Fibroblast of skin of left quadriceps (primary cell): ENCODE measurements at places on chromosomes 4 and X.

DNA sequence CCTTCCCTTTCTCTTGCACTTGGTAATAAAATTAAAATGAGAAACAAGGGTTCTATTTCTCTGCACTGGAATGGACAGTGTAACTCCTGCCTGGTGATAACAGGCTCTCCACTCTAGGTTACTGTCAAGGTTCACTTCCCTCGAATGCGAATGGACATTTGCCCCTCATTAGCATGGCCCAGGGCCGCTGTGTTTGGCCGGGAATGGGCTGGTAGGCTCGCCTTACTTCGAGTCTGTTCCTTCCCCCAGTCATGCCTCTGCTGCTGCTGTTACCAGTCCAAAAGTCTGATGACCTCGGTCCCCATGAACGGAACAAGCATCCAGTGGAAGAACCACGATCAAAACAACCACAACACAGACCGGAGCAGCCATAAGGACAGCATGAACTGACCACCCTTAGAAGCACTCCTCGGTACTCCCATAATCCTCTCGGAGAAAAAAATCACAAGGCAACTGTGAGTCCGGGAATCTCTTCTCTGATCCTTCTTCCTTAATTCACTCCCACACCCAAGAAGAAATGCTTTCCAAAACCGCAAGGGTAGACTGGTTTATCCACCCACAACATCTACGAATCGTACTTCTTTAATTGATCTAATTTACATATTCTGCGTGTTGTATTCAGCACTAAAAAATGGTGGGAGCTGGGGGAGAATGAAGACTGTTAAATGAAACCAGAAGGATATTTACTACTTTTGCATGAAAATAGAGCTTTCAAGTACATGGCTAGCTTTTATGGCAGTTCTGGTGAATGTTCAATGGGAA lies 61.5 kb downstream of the EDNRA start:
- DNase-seq = no peak

GRCh38 chr4:18297684-18298083 lies 276.1 kb upstream of the LCORL start:
- DNase-seq = no peak

GRCh38 chrX:20906571-20906970 lies 467.6 kb upstream of the CNKSR2 start:
- no peak for DNase-seq

GRCh38 chr4:112145790-112146501 lies 692 bp downstream of the FAM241A start:
- no peak for DNase-seq

GRCh38 chrX:54866609-54867008 lies 54.0 kb upstream of the TRO start:
- no peak for DNase-seq

GRCh38 chr4:1723131-1723801 lies 1.9 kb downstream of the TACC3 start:
- DNase-seq = no peak

DNA sequence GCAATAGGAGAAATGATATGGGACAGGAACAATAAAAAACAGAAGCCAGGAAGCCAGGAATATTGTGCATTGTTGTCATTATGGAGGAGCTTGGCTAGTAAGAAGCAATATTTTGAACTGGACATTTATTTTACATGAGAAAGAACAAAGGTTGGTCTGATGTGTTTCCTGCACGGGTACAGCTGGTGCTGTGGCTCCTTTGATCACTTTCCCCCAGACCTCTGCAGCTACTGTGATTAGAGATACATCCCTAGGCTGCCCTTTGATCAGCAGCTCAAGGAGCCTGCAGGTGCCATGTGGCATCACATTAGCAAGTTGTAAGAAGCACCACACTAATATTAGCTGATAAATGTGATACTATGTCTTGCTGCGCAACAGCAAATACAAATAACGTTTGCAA lies 2.5 kb downstream of the PDGFC start:
- DNase-seq = no peak

GRCh38 chr4:122012735-122013134 lies 60.9 kb upstream of the TRPC3 start:
- DNase-seq = peak; percentile 88

- DNase-seq = no peak
Measured at GRCh38 chrX:154737136-154737535, 13.7 kb downstream of the GAB3 start.
